ENCODE measurements at places on chromosomes 3 and 15.

- no peak for DNase-seq
Observed at GRCh38 chr3:140234256-140234655, 299.3 kb downstream of the CLSTN2 start.

GRCh38 chr3:171758109-171758508 lies 52.2 kb downstream of the PLD1 start:
- DNase-seq, result no peak

DNA sequence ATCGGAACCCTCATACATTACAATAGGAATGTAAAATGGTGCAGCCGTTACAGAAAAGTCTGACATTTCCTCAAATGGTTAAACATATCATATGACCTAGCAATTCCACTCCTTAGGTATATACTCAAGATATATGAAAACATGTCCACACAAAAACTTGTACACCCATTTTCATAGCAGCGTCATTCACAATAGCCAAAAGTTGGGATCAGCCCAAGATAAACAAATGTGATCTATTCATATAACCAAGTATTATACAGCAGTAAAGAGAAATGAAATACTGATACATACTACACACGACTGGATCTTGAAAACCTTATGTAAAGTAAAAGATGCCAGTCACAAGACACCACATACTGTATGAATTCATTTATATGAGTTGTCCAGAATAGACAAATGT lies 102.4 kb downstream of the MSL2 start:
- no peak for DNase-seq

- peak; percentile 89 for DNase-seq
Observed at GRCh38 chr3:190513409-190514370, at the start of gene IL1RAP. Gene IL1RAP, plus strand, starts transcription at chr3:190514085. Its CDS starts 50,205 bp downstream, at chr3:190564290.

DNA sequence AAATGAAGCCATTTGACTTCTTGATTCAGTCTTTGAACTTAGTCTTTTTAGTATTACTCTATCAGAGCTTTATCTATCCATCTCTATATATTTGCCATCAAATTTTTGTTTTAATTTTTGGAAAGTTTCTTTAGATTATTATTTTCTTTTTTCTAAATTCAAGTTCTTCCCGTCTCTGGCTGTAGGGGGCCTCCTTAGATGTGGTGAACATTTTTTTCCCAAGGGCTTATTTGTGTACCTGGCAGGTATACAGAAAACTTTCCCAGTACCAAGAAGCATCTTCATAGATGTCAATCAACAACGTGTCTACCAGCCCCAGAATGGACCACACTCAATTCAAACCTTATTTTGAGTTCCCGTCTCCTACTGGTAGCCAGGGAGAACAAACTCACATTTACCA lies 486.8 kb upstream of the CNTN4 start:
- no peak for DNase-seq

GRCh38 chr3:113614402-113614801 lies 82.0 kb downstream of the USF3 start:
- no peak for DNase-seq

DNA sequence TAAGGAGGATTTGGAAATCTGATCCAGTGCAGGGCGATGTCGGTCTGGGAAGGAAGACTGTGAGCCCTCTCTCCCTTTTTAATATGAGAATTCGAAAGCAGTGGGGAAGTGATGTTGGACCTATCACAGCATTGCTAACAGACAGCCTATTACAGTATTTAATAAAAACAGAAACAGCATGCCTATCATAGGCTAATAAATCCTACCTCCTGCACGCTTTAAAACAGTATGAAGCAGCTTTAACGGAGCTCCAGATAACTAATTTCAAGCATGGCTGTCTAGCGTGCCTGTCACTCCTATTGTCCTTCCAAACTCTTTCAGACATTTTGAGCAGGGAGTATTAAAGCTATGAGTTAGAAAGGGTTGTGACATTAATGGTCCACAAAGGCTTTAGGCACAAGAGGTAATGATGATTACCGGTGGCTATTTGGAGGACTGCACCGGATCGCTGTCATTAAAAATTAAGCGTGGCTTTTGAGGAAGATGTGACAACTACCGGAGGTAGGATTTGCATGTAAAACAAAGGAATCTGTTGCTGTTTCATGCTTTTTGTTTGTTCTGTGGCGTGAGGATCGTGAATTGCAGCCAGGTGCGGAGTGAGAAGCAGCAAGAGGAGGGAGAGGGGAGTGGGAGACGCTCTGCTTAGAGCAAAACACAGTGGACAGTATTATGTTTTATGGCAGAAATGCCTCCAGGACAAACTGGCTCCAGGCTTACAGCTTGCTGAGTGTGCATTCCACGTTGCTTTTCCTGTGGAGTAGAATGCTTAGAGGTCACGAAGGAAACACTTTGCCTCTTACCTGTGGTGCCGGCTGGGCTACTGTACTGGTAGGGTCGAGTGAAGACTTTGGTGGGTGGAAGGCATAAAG lies at the start of gene KCNMB2:
TSS of gene KCNMB2 (plus strand) at position 226 of the 869 bp plus-strand sequence.
- no peak for DNase-seq

- DNase-seq, result no peak
Observed at GRCh38 chr3:147002721-147003120, 397.6 kb upstream of the PLSCR5 start.

GRCh38 chr3:165256554-165257065 lies 60.4 kb upstream of the SLITRK3 start:
- no peak for DNase-seq

DNA sequence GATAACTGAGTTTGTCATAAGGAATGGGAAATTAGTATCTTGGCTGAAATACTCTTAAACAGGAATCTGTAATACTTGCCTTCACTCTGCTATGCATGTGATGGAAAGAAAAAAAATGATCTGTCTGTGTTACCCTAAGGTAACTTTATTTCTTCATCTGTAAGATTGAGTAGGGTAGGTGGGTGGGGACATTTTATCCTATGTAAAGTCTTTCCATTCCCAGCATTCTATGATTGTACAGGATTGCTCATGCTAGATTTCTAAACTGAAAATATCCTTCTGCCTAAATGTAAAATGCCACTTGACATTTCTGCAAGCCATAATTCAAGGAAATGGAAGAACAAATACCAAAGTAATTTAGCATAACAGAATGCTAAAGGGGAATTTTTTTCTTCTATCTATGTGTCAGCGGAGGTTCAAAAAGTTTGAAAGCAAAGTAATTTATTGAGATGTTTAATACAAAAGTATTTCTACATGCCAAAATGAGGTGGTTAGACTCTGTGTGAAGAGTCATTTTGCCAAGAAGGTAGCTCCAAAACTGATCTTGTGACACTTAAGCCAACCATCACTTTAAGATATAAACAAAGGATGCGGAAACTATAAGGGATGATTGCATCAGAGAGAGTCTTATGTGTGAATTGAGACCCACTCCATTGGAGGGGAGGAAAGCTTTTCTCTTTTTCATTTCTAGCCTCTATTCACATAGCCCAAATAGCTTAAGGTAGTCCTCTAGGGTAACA lies 46.6 kb upstream of the SERPINI2 start:
- no peak for DNase-seq

DNA sequence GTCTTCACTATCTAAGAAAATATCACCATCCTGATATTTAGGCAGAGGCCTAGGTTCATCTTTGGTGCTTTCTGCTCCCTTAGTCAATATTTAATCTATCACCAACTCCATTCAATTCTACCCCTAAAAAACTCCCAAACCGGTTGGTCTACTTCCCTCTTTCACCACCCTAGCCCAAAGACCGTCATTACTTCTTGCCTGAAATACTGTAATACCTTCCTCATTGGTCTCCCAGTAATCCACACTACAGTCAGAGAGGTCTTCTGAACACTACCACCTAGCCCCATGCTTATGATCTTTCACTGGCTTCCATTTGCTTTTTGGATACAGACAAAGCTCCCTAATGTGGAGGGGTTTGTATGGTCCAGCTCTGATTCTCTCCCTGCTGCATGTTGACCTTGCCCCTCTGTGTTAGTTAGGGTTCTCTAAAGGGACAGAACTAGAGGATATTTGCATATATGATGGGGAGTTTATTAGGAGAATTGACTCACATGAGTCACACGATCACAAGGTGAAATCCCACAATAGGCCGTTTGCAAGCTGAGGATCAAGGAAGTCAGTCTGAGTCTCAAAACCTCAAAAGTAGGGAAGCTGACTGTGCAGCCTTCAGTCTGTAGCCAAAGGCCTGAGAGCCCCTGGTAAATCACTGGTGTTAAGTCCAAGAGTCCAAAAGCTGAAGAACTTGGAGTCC lies 36.4 kb upstream of the ATP2C1 start:
- no peak for DNase-seq

GRCh38 chr3:183477801-183478456 lies 49.5 kb upstream of the MCF2L2 start:
- DNase-seq, result no peak

GRCh38 chr3:59510576-59510975 lies 460.8 kb upstream of the CFAP20DC start:
- no peak for DNase-seq

- DNase-seq, result no peak
Observed at GRCh38 chr15:57654153-57654852, 52.2 kb upstream of the POLR2M start.

GRCh38 chr15:52208306-52208946 lies 17.2 kb upstream of the GNB5 start:
- DNase-seq, result peak; percentile 79

GRCh38 chr3:24496529-24497482 lies 2.2 kb upstream of the THRB start:
- DNase-seq, result no peak

GRCh38 chr3:66555214-66555844 lies 54.5 kb upstream of the LRIG1 start:
- no peak for DNase-seq

DNA sequence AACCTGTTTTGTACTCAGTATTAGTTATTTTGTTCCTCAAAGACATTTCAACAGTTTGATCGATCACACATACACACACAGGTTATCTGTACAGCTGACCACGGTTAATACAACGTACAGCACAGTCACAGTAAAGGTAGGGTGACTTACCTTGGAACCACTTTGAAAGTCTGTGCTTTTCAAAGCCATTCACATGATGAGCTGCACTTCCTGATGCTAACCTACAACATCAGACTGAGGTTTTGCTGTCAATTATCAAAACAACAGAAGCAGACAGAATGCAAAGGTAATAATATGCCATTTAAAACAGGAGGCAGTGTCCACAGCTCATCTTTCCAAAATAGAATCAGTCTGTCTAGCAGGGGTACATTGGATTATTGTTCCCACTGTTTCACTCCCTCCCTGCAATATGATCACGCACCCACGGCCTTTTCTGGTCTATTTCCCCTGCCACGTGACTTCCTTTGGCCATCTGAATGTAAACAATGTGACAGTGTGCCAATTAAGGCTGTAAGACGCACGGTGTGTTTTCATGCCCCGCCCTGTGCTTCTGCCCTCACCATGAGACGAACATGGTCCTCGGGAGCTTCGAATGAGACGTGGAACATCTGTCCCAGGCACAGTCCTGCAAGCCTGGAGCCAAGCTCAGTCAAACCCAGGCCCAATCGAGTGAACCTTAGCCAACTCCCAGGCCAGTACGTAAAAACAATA lies 102.4 kb downstream of the FMN1 start:
- no peak for DNase-seq

- no peak for DNase-seq
Observed at GRCh38 chr3:81249540-81250029, 511.9 kb downstream of the GBE1 start.

- DNase-seq, result no peak
Observed at GRCh38 chr3:45978006-45978761, 17.4 kb downstream of the FYCO1 start.

DNA sequence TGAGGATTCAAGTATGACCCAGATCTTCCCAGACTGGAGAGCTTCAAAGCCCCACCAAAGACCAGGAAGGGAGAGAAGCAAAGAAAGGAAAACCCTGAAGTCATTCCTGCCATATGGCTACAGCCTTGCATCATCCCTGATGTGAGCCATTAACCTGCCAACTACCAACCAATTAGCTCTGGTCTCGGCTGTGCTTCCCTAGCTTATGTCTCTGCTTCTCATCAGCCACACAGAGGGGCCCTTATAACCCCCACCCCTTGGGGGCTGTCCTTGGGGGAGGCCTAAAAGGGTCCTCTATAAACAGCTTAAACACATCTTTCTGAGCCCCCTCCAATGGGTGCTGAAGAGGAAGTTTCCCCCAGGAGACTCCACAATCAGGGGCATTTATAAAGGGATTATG lies 52.8 kb downstream of the NOX5 start:
- DNase-seq, result no peak

DNA sequence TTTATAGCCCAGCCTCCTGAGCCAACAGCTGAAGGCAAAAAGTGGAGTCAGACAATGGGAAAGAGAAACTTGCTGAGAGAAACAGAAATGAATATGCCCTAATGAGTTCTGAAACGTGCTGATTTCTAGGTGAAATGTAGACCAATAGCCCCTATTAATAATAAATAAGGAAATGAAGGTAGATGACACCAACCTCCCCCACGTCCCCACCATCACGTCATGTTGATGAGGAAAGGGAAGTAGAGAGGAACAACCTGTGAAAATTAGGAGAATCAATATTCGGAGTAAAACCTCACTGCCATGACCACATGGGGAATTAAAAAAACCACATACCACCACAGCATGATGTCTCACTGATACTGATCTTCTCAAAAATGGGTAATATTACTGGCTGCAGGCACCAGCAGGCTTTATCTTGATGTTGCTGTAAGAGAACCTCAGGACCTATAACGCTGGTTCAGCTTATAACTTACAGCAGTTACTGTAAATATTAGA lies 64.0 kb downstream of the KAT2B start:
- DNase-seq, result no peak

DNA sequence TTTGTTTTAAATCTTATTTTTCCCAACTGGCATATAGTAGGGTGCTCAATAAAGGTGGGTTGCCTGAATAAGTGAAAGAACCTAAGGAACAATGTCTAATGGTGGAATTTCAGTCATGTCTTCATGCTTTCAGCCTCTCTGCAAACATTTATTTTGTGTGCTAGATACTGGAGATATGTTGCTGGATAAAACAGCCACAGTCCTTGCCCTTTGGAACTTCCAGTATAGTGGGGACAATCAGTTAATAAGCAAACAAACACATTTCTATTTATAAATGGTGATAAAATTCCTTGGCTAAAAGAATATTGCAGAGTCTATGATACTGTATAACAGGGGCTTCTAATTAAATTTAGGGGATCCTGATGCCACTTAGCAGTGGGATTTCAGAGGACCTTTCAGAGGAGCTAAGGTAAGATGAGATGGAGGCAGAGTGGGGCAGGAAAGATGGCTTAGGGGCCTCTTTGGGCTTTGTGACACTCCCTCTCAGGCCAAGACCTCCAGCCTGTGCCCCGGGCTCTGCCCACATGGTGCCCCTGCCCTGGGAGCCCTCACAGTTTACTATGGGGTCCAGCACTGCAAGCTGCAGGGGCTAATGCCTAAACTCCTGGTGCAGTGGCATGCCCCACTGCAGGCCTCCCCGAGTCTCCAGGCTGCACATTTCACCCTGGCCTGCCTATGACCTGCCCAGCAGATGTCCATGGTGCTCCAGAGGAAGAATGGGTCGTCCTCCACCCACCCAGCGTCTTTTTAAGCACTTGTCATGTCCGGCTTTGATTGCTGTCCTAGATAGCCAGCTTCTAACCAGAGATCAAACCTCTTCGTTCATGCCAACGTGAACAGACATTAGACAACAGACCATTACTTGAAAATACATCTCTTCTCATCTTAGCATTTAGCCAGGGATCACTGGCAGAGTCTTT lies 61.6 kb upstream of the PRR23C start:
- DNase-seq, result no peak

Measured in OCI-LY7 (cell line).